ENCODE measurements at places on chromosomes 16 and 17. TPM values are rescaled to one million over a fixed set of nuclear protein-coding genes. Genes with fewer than 3 reads are reported as not detected.

Gene AXIN2
- 0.21 TPM for total RNA-seq

Gene PCGF2
- total RNA-seq, result 15.0 TPM

Gene YPEL2
- 0.74 TPM for total RNA-seq

Gene CTRL
- 0.35 TPM for total RNA-seq

Gene SDR42E1
- total RNA-seq, result 16.0 TPM

Gene TP53TG3C
- not detected for total RNA-seq

Gene RPL38
- total RNA-seq, result 1,782 TPM

Gene BAHCC1
- 5.6 TPM for total RNA-seq

Gene RNF112
- total RNA-seq, result 0.14 TPM

Gene HBM
- total RNA-seq, result not detected

Gene CBLN1
- 0.11 TPM for total RNA-seq

Gene KRT20
- total RNA-seq, result not detected

Gene ALOXE3
- total RNA-seq, result 2.4 TPM

Gene PIP4K2B
- 30.4 TPM for total RNA-seq

Gene MT1F
- total RNA-seq, result 5.2 TPM

Gene PRKCB
- total RNA-seq, result not detected

Gene ANKFN1
- not detected for total RNA-seq

Gene TSNAXIP1
- total RNA-seq, result 0.65 TPM

Gene DVL2
- 45.0 TPM for total RNA-seq

Gene TPSD1
- not detected for total RNA-seq

Gene SCNN1B
- total RNA-seq, result 0.07 TPM

Gene CEMP1
- total RNA-seq, result not detected

Gene ANKRD13B
- total RNA-seq, result 9.2 TPM

Gene PDE6G
- total RNA-seq, result not detected

Gene EVPL
- 17.6 TPM for total RNA-seq

Gene GINS2
- total RNA-seq, result 28.4 TPM

Gene RUNDC3A
- total RNA-seq, result 0.18 TPM

Gene OSGIN1
- 1.3 TPM for total RNA-seq

Gene CAMKK1
- total RNA-seq, result 2.3 TPM

Gene MAPK8IP3
- total RNA-seq, result 22.4 TPM

Gene ARL5C
- not detected for total RNA-seq

Gene KRTAP9-4
- not detected for total RNA-seq

Gene ZNF821
- 3.9 TPM for total RNA-seq

Gene CCDC144A
- 2.4 TPM for total RNA-seq

Gene ZNF287
- 7.0 TPM for total RNA-seq

Gene ASGR1
- 0.14 TPM for total RNA-seq

Gene NOTUM
- not detected for total RNA-seq

Gene ARL17A
- total RNA-seq, result 6.4 TPM

Gene TRPV3
- total RNA-seq, result 7.7 TPM

Gene NEUROD2
- total RNA-seq, result not detected

Gene UBN1
- total RNA-seq, result 29.8 TPM

Gene SREBF1
- total RNA-seq, result 118 TPM

Gene CHD9NB
- total RNA-seq, result 0.67 TPM

Gene GP1BA
- total RNA-seq, result not detected

Gene CWC25
- 13.2 TPM for total RNA-seq

Gene KRT32
- not detected for total RNA-seq

Gene TMUB2
- total RNA-seq, result 20.4 TPM

Gene ZNF174
- 6.7 TPM for total RNA-seq

Gene PITPNM3
- total RNA-seq, result 7.4 TPM

Gene IL21R
- total RNA-seq, result 0.14 TPM

Gene CCDC137
- total RNA-seq, result 40.1 TPM

Gene DBNDD1
- 1.8 TPM for total RNA-seq

Gene MYH2
- not detected for total RNA-seq

Gene CDH3
- total RNA-seq, result 449 TPM

Gene SLC4A1
- not detected for total RNA-seq

Gene KRTAP9-1
- total RNA-seq, result not detected

Gene NOL3
- total RNA-seq, result 16.9 TPM

Gene KRTAP2-3
- 1.8 TPM for total RNA-seq

Data from foreskin keratinocyte (primary cell).